ENCODE measurements at places on chromosomes 4 and X.

- DNase-seq, result no peak
Observed at GRCh38 chr4:8101213-8102075, 57.2 kb downstream of the ABLIM2 start.

GRCh38 chr4:114487101-114487500 lies 111.5 kb upstream of the UGT8 start:
- no peak for DNase-seq

DNA sequence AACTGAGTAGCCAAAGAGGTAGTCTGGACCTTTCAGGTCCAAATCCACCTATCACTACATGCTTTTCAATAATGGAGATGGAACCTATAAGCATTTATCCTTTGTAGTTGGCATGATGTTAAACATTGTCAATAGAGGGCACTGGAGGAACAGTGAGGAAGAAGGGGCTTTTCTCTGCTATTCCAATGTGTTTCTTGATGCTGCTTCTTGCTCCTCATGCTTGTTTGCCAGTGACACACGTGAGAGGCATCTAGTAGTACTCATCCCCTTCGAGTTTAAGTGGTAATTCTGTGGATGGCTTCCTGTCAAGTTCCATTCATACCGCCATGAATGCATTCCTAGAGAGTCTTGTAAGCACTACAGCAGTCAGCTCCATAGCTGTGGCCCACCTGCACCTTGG lies 84.0 kb downstream of the NAA11 start:
- no peak for DNase-seq

DNA sequence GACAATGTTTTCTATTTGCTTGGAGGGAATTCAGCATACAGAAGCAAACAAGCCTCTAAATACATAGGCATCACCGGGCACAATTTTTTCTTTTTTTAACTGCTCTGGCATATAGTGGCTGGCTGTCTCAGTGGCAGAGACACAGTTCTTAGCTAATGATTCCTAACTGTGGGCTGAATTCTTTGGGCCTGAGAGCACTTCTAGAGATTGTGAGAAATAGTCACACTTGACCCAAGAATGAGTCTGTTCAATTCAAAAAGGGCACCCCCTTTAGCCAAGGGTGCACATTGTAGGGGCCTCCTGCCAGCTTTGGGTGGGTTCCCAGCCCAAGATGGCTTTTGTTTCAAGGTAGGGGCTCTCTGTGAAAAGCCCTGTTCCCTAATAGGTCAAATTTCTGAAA lies 345.7 kb downstream of the ARHGAP10 start:
- DNase-seq, result no peak

GRCh38 chr4:128819082-128819742 lies 9.7 kb downstream of the JADE1 start:
- no peak for DNase-seq

- no peak for DNase-seq
Observed at GRCh38 chrX:9905288-9905687, 61.9 kb upstream of the CLDN34 start.

GRCh38 chr4:37073226-37073840 lies 171.2 kb upstream of the NWD2 start:
- no peak for DNase-seq

DNA sequence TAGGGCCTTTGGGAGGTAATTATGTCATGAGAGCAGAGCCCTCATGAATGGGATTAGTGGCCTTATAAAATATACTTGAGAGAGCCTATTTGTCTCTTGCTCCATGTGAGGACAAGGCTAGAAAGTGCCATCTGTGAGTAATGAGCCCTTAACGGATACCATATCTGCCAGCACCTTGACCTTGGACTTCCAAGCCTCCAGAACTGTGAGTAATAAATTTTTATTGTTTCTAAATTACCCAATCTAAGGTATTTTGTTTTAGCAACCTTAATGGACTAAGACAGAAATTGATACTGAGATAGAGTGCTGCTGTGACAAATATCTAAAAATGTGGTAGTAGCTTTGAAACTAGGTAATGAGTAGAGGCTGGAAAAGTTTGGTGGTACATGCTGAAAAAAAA lies 285.0 kb upstream of the DIPK2B start:
- DNase-seq, result no peak

DNA sequence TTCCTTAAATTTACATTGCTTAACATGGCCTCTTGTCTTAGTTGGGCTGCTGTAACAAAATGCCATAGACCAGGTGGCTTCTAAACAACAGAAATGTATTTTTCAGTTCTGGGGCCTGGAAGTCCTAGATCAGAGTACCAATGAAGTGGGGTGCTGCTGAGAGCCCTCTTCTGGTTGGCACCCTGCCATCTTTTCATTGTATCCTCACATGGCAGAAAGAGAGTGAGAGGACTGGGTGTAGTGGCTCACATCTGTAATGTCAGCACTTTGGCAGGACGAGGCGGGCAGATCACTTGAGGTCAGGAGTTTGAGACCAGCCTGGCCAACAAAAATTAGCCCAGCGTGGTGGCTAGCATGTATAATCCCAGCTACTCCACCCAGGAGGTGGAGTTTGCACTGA lies 12.0 kb upstream of the KLB start:
- DNase-seq, result no peak

- DNase-seq, result no peak
Observed at GRCh38 chr4:165505958-165506837, 127.4 kb downstream of the CPE start.

DNA sequence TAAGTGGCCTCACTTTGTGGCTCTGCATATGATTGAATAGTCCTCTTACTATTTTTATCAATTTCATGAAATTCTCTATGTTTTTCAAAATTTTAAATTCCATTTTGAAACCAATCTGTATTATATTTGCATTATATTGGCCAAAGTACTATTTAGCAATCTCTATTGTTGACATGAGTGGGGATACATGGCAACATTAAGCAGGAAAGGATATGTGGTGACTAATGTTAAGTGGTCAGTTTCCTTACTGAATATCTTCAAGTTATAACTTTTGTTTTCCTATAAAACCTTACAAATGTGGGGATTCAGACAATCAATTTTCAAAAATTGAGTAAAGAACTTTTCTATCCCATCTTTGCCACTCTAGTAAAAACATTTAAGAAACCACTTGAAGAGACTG lies 10.2 kb downstream of the BBS7 start:
- DNase-seq, result no peak

DNA sequence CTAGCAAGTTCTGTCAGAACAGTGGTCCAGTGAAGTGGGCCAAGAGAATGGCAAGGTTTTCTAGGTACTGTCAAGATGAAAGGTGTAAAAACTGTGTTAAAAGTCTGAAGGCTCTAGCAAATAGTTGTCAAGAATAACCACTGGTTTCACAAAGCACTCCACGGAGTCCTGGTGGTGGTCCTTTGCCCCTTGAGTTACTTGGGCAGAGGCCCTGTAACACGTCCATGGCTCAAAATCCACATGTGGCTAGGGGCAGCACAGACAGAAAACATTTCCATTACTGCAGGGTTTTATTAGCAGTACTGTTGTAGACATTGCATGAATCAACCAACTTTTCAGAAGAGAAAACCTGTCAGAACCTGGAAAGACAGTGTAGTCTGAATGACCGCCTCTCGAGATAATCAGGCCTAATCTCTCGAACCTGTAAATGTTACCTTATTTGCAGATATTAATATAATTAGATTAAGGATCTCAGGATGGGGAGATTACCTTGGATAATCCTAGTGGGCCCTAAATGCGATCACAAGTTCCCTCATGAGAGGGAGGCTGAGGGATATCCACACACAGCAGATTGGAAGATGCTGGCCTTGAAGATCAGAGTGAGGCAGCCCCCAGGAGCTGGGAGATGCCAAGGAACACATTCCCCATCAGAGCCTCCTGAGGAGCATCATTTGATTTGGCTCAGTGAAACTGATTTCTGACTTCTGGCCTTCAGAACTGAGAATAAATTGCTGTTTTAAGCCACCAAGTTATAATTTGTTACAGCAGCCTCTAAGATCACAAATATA lies 34.7 kb downstream of the ERVMER34-1 start:
- DNase-seq, result no peak

GRCh38 chr4:31984872-31985271 lies 1264.7 kb downstream of the PCDH7 start:
- DNase-seq, result no peak

DNA sequence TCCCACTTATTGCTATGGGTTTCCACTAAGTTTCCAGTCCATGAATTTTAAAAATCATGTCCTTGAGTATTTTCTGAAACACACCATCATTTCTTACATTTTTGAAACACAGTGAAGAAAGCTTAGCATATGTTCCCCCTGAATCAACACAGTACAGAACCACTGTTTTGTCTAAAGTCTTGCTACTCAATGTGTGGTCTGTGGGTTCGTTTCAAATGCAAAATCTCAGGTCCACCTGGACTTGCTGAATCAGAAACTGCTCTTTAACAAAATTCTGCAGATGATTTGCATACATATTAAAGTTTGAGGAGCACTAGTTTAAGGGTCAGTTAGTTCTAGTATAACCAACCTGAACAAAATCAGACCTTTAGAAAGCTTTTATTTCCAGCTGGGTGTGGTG lies 60.4 kb downstream of the SUPT20HL2 start:
- DNase-seq, result no peak

DNA sequence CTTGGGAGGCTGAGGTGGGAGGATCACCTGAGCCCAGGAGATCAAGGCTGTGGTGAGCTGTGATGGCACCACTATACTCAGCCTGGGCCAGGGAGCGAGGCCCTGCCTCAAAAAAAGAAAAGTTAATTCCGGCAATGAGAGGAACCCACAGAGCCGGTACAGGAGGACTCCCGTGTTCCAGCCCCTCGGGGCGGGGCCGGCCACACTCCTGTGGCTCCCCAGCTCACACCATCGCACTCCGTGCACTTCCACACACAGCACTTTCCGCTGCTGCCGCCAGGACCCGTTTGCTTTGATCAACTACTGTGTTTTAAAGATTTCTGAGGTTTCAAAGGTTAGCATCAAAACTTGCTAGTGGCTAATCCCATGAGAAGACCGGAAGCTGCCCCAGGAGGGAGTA lies 171.7 kb downstream of the AFAP1 start:
- no peak for DNase-seq

- no peak for DNase-seq
Observed at GRCh38 chr4:59869559-59869958, 1330.6 kb upstream of the ADGRL3 start.

GRCh38 chr4:12270546-12270945 lies 841.9 kb upstream of the HS3ST1 start:
- DNase-seq, result no peak

- DNase-seq, result no peak
Observed at GRCh38 chr4:112767386-112767785, 130.4 kb downstream of the LARP7 start.

DNA sequence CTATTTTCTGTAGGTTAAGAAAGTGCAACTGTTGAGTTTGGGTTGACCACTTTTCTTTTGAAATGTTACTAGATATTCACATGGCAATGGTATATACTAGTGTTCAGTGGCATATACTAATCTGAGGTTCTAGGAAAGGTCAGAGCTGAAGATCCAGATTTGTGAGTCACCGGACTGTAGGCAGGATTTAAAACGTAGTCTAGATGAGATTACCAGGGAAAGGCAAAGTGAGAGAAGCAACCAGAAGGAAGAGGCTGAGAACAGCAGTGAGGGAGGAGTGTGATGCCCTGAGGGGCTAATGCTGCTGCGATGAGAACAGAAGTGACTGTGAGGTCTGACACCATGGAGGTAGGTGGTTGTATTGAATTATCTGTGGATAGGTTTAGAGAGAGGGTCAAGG lies 9.7 kb upstream of the PLA2G12A start:
- no peak for DNase-seq

- DNase-seq, result peak; percentile 5
Observed at GRCh38 chr4:99404595-99405287, 30.4 kb downstream of the ADH7 start.

DNA sequence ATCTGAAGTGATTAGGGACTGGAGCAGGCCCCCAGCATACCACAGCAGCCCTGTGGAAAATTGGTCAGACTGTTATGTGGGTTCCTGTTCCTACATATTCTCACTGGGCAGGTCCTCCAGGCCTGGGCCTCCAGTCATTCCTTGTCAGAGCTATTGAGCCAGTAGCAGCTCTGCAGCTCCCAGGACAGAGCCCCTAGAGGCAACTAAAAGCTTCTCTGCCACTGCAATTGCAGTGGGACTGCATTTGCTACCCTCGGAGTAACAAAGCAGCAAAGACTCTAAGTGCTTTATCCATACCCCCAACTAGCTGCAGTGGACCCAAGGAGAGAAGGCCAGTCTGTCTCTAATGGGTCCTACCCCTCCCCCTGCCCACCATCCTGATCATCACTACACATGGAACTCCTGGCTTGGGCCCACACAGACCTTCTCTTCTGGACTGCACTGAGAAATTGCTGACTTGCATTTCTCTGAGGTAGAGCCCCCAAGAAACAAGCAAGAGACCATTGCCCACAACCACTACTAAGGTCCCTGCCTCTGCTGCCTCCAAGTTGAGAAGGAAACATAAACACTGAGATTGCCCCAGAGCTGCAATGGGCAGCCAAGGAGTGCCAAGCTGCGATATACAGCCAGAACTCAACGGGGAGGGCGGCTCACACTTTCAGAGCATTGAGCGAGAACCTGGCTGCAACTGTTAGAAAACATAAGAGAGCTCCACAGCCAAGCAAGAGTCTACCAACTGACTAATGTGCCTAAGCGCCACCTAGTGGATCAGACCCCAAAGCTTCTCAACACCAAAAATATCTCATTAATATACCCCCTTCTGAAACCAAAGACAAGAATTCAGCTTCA lies 738.7 kb upstream of the NDST4 start:
- peak; percentile 8 for DNase-seq

DNA sequence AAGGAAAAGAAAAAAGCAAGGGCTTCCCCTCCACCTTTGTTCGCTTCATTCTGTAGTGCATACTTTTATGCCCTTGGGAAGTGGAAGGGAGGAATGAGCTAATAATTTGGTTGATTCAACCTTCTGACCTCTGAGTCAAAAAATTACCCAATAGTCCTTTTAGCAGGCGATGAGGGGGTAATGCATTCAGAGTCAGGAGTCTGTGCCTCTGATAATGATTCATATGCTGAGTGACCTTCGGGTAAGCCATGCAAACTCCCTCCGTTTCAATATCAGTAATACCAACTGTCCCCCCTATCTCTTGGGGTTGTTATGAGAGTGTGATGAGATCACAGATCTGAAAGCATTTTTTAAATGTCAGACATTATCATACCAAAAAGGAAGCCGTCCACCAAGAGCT lies 41.6 kb upstream of the ACSL4 start:
- DNase-seq, result no peak

DNA sequence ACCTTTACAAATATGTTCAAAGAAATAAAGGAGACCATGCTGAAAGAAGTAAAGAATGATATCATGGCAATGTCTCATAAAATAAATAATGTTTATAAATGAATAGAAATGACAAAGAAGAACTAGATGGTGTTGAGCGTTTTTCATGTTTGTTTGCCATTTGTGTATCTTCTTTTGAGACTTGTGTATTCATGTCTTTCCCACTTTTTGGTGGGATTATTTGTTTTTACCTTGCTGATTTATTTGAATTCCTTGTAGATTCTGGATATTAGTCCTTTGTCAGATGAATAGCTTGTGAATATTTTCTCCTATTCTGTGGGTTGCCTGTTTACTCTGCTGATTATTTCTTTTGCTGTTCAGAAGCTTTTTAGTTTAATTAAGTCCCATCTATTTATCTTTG lies 732.4 kb downstream of the FAT4 start:
- DNase-seq, result no peak

DNA sequence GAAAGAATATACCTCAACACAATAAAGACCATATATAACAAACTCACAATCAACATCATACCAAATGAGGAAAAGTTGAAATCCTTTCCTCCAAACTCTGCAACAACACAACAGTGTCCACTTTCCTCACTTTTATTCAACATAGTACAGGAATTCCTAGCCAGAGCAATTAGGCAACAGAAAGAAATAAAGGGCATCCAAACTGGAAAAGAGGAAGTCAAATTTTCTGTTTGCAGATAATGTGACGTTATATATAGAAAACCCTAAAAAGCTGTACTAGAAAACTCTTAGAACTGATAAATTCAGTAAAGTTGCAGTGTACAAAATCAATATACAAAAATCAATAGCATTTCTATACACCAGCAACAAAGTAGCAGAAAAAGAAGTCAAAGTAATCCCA lies 107.6 kb downstream of the SOWAHB start:
- no peak for DNase-seq
